ENCODE measurements at places on chromosomes 2 and 18. TPM values are rescaled to one million over a fixed set of nuclear protein-coding genes. Genes with fewer than 3 reads are reported as not detected.

- no peak for DNase-seq
These were observed 204.5 kb upstream of the SPRED2 start for GRCh38 chr2:65636813-65637483.

DNA sequence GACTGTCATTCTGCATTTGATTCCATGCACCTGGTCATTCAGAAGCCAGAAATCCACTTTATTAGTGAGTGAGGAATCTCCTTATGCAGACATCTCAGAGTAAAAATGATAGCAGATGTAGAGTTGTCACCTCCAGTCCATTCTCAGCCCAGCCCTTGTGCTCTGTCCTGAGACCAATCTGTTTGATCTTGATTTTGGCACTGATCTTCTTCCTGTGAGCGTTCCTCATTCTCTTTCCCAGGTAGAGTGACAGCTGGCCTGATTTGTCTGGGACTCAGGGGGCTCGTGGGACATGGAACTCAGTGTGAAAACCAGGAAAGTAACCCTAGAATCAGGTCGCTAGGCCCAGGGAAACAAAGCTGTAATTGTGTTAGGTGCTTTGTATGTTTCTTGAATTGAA, 8.9 kb downstream of the ARHGAP25 start:
- DNase-seq, result no peak

DNA sequence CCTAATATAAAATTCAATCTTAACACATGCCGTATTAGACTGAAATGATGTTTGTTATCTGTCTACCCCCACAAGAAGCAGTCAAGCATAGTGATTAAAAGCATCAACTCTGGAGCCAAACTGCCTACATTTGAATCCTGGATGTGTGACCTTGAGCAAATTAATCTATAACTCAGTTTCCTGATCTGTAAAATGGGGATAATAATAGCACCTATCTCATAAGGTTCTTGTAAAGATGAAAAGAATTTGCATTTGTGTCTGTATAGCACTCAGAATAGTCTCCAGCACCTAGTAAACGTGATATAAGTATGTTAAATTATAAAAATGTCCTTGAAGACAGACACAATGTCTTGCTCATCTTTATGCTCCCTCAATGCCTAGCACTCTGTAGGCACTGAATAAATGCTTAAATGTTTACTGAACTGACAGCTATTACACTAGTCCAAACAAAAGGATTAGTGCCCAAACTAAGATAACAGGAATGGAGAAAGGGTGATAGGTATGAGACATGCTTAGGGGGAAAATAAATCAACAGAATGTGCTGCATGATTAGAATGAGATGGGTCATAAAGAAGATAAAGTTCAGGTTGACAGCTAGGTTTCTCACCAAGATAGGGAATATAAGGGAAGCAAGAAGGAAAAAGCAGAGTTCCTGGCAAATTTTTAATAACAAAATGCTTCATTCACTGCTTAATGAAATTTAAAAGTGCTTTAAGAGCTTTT, 180.6 kb downstream of the ATAD2B start:
- DNase-seq, result no peak

DNA sequence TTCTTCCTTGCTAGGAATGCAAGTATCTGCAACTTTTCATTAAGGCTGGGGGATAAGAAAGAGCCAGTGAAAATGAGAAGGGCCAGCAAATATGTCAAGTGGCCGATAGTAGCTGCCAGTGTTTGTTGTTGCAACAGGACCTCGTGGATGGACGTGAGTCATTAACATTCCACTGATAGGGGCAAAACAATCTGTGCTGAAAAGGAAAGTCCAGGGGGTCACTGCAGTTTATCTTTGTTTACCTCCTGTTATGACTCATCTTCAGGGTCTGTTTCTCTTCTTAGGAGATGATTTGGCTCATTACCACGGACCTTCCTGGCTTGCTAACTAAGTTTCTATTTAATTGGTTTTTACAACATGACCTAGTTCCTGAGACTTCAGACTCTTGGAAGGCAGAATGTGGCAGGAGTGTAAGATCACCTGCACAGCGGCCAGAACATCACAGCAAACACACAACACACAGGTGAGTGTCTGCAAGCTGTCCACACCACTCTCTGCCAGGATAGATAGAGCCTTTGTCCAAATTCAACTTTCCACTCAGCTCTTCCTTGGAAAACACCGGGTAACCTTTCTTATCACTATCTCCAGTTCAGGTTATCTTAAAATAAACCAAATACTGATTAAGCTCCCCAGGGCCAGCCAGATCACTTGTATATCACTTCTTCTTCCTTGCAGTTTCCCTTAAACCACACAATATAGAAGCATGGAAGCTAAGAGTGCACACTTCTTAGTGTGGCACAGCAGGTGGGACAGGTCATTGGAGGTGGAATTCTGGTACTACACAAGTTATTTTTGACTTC, 157.5 kb upstream of the LMAN1 start:
- no peak for DNase-seq

Gene NDC80
- 1.6 TPM for total RNA-seq

DNA sequence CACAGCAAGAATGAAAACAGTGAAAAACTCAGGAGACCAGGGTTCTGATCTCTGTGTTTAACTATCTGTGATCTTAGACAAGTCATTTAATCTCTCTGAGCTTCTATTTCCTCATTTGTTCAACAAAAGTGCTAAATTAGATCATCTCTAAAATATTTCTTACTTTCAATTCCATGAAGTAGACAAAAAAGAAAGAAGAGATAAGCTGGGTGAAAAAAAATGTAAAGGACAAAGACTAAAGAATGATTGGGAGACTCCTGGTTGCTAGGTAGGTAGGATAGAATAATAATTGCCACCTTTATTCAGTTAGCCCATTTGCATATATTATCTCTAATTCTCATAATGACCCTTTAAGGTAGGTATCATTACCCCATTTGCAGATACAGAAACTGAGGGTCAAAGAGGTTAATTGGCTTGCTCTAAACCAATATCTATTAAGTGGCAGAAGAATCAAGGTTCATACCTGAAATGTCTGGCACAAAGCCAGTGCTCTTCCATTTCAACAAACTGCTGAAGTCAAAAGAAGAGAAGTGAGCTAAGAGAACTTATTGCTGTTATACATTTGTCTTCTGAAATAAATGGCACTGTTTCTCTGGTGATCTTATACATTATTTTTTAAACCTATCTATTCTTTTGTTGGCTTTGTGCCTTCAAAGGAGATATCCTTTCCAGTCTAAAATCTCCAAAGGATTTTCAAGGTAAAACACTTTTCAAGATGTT, 141.7 kb downstream of the OTX1 start:
- no peak for DNase-seq

Gene CFAP221
- 0.56 TPM for total RNA-seq

Gene PAX8
- total RNA-seq, result 2.4 TPM

DNA sequence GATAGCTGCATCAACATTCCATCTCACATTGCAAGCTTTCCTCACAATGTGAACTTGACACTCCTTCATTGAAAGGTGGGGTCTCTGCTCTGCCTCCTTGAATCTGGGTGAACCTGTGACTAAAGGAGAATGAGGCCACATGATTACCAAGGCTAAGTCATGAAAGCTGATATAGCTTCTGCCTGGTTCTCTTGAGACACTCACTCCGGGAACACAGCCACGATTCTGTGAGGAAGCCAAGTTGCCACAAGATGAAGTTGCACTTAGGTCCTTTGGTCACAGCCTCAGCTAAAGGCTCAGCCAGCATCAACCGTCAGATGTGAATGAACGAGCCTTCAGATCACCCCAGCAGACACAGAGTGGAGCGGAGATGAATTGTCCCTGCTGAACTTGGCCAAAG, 94.7 kb upstream of the FAM136A start:
- no peak for DNase-seq

- DNase-seq, result no peak
These were observed 217.3 kb downstream of the FHOD3 start for GRCh38 chr18:36514778-36515177.

DNA sequence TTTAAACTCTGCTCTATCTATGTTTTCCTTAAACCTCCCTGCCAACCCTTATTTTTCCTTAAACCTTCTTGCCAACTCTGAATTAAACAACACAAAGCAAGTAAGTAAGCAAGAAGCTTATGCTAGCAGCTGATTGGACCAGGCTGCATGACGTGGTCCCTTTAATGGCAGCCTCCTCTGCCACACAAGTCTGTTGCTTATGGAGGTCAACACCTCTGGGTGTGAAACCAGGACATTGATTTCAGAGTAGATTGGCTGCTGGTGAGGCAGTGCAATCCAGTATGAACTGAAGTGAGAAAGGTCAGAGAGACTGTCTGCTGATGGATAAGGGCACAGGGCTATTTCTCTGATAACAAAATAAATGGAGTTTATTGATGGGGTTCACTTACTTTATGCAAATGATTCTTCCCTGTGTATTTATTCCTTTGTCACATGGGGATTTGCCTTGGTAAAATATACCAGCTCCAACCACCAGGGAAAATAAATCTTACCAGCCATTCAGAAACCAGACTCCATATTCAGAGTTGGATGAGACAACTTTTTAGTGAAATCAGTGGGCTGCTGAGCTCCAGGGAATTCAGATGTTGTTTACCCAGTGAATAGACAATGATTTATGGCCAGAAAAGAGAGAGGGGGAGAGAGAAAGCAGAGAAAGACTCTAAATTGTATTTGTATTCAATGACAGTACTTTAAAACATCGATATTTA, 112.2 kb upstream of the NCKAP5 start:
- no peak for DNase-seq

DNA sequence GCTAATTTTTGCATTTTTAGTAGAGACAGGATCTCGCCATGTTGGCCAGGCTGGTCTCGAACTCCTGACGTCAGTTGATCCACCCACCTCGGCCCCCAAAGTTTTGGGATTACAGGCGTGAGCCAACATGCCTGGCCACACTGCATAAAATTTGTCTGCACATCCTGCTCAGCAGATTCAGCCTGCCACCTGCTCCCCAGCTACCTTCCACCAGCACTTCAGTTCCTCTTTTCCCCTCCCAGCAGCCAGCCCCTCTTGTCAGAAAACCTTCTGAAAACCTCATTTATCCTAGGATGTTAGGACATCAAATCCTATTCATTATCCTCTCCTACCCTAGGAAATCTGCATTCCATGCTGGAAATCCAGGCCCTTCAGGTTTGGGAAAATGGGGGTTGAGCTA, 99.4 kb upstream of the STPG4 start:
- no peak for DNase-seq

DNA sequence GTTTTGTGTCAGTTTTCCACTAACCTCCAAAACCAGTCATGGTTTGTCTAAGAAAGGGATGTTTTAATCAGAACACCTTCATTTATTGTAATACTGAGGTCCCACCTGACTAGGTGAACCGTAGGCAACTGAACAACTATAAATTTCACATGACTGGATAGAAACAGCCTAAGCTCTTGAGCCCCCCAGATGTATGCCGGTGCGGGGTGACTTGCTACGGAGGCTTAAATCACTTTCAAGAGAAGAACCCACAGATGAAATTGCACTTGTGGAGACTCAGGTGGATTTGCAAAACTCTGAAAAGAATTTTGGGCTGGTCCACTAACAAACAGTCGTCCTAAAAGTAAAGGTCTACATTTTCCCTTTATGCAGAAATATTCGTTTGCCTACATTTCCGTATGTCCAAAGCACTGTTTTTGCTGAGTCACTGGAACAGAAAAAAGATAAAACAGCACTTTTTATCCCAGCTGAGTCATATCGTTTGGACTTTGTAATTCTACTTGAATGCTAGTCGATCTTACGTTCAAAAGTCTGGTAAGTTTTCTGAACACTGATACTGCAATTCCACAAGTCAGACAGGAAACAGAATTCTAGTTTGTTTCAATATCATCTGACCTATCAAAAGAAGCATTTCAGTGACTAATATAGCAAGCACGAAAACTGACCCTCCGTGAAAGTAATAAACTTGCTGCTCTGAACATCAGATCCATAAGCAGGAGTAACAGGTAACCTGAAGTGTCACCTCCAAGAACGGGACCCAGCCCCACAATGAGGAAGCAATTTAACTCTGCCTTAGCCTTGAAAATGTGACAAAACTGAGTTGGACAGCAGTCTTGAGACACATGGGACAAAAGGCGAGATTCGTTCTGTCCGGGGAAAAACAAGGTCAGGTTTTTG, 18.1 kb downstream of the ZNF516 start:
- no peak for DNase-seq

DNA sequence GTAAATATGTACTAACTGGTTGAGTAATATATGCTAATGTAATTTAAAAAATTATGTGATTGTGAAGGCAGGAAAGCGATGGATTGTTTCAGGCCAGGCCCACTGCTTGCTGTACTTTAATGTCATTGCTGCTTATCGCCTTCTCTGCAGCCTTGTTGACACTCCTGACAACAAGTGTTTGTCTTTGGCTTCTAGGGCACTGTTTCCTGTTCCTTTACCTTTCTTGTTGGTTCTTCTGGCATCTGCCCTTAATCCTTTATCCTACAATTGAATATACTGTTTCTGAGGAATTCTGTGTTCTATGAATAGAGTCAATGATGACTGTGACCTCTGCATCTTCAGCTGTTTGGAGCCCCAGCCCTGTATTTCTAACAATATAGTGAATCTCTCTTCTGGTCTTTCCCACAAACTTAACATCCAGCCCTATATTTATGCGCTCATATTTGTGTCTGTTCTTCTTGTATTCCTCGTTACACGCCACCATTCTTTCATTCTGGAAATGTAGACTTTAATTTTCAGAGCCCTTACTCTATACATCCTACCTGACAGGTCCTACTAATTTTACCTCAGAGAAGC, 17.6 kb downstream of the ACSL3 start:
- no peak for DNase-seq

DNA sequence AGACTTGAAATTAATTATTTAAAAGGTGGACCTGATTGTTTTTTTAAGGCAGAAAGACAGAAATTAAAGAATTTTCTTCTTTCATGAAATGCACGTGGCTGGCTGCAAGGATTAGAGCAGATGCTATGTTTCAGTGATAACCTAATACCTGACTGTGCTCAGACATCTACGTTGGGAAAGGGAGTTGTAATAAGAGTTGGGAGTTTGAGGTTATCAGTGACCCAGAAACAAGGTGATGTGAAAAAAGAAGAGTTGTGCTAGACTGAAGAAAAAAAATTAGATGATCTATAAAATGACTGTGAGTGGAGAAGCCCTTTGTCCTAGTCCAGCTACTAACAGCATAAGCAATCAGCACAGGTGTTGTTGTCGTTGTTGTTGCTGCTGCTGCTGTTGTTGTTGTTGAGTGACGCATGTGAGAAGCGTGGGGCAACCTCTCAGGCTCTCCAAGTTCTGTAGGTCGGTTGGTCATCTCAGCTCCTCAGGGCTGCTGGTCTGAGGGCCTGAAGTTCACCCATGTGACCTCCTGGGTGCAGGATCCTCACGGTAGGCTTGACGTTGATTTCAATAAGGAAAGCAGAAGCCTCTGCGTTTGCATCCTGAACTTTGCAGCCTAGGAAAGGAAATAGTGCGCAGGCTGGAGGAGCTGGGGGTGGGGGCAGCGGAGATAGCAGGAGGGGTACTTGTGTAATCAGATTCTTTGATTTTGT, 7.6 kb downstream of the POU3F3 start:
- no peak for DNase-seq

- no peak for DNase-seq
These were observed 53.7 kb downstream of the BCL11A start for GRCh38 chr2:60499651-60500265.

Gene PLA2R1
- 28.7 TPM for total RNA-seq

All from thoracic aorta (tissue), 2 donors.